Activated CD4-positive, CD25-positive, alpha-beta regulatory T cell treated with anti-CD3 and anti-CD28 coated beads, Interleukin-2, amount 50 U/mL, for 72 hours (primary cell): ENCODE measurements at places on chromosomes 2 and 18.

DNA sequence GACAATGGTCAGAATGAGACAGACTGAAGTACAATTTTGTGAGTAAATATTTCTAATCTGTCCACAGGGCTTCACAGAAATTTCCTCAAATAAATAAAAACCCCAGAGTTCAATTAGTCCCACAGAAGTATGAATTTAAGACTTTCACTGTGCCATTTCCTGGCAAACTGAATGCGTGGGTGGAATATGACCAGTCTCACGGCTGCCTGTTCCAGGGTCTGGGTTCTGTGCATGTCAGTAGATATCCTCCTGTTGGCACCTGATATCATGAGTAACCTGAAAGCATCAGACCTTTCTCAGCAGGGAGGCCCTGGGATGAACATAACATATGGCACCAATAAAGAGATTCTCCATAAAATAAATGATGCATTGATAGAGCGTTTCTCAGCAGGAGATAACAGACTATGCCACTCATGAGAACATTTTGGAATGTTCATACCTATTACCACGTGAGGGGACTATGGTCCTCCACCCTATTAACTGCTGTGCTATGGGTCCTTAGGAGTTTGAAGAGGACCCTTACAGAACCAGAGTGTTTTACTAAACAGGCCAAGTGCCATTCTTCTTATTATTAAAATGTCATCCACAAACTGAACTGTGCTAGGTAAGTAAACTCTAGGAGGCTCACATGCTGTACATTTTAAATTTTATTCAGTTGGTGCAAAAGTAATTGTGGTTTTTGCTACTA, 10.6 kb upstream of the MALL start:
- DNase-seq = no peak

DNA sequence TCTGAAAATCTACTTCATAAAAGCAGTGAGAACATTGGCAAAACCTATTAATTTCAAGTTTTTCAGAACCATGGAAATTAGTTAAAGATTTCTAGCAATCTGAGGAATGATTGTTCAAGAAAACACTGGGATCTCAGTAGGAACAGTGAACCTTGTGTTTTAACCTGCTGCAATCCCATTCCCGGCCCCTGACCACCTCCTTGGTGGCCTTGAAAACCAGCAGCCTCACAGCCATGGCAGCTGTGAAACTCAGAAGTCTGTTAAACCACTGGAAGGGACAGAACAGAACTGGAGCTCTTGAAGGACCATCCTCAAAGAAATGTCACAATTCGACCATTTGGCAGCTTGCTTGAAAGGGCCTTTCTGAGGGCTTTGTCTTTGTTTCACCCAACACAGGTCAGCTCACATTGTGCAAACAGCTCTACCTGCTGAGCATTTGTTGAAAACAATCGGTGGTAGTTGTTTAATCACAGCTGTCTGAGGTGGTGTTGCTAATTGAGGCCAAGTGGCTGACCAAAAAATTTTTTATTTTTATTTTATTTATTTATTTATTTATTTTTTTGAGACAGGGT, 25.8 kb downstream of the NEDD4L start:
- DNase-seq = no peak

DNA sequence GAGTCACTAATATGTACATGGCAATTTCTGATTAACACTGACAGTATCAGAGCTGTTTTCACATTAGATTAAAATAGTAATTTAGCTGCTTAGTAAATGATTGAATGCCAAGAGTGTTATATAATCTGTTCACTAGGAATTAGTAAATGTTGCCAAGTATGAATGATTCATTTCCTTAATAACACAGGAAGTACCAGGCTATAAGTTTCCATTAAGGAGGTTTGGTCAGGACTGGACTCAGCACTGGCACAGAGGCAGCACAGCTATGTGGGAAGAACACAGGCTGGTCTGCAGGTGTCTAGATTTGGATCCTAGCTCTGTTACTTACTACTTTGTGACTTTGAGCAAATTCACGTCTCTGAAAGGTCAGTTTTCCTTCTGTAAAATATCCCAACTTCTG, 97.2 kb downstream of the TDRD15 start:
- DNase-seq = no peak

GRCh38 chr2:1865716-1866234, 121.5 kb upstream of the PXDN start:
- no peak for DNase-seq

GRCh38 chr2:191303140-191304005, 58.2 kb downstream of the MYO1B start:
- no peak for DNase-seq

DNA sequence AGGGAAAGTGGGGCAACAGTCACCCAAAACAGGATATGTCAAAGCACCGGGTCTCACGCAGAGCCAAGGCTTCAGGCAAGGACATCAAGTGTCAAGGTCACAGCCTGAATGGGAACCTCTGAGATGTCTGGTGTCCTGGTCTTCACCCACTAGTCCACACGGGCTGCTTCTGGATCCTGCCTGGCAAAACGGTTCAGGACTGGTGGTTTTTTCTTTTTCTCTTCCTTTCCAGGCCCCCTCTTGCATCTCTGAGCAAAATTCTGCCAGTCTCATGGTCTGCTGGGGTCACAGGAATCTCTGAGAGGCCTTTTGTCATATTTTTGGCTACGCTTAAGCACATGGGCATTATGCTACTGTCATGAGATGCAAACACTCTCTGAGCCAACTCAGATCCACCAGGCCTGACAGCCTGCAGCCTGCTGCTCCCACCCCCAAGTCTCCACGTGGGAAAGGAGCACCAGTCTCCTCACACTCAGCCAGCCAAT, 518.2 kb upstream of the ZEB2 start:
- DNase-seq = no peak

DNA sequence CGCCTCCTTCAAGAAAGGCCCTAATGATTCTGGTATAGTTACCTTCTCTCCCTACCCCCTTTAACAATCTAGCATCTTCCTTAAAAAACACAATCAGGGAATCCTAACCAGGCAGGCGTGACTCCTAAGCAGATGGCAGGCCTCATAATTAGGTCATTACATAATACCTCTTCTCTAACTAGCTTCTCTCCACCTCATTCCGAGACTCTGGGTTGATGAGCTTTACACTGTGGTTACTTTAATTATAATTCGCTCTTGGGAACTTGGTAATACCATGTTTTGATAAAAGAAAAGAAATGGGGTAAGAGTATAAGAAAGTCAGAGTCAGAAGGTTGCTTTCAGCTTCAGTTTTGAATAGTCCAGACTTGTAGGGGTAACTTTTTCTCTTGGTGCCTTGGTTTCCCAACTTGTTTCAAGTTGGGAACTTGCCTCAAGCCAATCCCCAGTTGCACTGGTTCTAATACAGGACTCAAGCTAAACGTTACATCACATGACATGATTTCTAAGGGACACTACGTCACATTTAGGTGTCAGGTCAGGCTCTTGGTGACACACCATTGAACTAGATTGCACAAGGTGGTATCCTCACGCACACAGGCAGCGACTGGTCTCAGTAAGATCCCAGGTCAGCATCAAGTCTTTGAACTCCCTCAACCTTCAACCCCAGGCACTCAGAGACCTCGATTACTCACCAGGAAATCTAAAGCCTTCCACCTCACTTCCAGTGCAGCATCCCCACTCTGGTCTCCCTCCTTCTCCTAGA, 59.2 kb downstream of the AAK1 start:
- DNase-seq = no peak

- no peak for DNase-seq
Observed at GRCh38 chr2:52500561-52500960, 1267.0 kb upstream of the CHAC2 start.

DNA sequence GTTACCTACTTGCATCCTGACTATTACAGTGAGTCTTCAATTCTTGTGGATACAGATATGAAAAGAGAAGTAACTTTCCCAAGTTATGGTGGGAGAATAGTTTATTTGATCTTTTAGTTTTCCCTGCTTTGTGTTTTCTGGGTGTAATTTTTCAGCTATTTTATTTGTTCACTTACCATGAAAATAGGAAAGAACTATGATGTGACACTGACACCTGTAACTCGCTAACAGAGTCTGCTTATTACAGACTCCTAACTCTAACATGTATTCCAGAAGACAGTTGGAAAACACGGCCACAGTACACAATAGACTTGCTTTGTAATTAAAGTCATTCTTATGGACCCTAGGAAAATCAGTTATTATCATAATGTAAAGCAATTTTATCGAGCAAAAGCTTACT, 323.2 kb downstream of the LRRTM1 start:
- no peak for DNase-seq

DNA sequence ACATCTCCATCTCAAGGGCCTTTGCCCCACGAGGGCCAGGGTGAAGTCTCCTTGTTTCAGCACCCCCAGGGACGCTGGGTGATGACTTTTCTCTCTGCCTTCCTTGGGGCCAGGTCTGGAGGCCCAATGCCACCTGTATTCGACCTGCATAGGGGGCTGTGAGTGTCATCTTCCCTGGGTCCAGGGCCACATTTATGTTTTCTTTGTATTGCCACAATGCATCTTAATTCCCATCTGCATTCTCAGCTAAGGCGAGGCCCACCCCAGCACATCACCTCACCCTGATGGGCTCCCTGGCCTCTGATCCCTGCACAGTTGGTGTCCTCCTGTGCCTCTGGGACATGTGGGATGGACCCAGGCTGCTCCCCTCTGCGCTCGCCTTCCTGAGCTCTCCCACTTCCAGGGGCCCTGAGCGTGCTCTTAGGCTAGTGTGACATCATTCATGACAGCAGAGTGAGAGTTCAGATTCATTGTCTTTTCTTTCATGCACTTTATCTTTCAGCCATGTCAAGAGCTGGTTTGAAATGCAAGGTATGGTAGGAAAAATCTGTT, 122.0 kb upstream of the COPS8 start:
- no peak for DNase-seq

- DNase-seq = no peak
Observed at GRCh38 chr2:50401772-50402653, 629.9 kb downstream of the NRXN1 start.
